ENCODE measurements at places on chromosomes 16 and 17. TPM values are rescaled to one million over a fixed set of nuclear protein-coding genes. Genes with fewer than 3 reads are reported as not detected.

DNA sequence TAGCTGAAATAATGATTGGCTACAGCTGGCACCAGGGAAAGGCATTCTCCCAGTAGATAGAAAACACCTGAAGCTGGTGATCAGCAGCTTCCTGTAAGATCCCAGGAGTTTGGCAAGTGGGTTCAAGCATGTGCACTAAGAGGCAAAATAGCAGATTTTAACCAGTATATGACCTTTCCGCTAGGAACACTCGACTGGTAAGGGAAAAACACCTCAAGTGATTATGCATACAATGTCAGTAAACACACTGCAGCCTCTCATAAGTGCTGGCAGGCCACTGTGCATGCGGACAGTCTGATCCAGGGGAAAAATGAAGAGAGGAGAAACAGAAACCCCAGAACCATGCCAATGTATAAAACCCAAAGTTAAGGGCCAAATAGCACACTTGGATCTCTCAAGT, 49.0 kb upstream of the HLF start:
- DNase-seq, result no peak

SDK2 gene
- 5.5 TPM for total RNA-seq

UBN1 gene
- total RNA-seq, result 12.3 TPM

- no peak for DNase-seq
These were observed 30.9 kb upstream of the CLEC18B start for GRCh38 chr16:74451951-74452758.

IL4R gene
- total RNA-seq, result 85.6 TPM

GRCh38 chr16:77574867-77575624, 140.2 kb upstream of the ADAMTS18 start:
- no peak for DNase-seq

DNA sequence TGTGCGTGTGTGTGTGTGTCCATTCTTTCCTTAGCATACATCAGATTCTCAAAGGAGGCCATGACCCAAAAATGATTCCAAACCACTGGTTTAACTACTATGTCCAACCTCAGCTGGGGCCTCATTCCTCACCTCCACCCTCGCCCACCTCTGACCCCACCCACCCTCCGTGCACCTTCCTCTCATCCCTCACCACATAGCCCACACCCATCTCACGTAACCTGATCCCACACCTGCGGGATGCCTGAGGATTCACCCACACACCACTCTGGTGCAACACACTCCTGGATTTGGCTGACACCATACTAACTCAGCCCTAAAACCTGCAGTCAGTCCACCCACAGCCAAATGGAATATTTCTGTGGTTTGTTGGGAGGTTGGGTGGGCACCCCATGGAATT, 3.3 kb upstream of the CSNK2A2 start:
- DNase-seq, result no peak

DNA sequence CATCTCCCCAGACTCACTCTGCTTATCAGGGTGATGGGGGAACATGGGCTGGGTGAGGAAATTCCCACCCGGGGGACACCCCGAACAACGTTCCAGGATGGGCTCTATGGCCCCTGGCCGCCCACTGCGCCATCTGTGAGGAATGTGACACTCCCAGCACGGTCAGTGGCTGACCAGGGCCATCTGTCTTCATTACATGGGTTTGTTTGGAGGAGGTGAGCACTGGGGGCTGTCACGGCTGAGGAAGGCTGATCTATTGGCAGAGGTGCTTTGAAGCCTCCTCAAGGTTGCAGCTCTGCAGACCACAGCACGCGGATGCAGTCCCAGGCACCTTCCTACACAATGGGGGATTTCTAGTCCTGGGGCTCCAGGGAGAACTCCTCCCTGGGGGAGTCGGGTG, 214.1 kb upstream of the FOXF1 start:
- no peak for DNase-seq

NT5M gene
- total RNA-seq, result 1.9 TPM

DNA sequence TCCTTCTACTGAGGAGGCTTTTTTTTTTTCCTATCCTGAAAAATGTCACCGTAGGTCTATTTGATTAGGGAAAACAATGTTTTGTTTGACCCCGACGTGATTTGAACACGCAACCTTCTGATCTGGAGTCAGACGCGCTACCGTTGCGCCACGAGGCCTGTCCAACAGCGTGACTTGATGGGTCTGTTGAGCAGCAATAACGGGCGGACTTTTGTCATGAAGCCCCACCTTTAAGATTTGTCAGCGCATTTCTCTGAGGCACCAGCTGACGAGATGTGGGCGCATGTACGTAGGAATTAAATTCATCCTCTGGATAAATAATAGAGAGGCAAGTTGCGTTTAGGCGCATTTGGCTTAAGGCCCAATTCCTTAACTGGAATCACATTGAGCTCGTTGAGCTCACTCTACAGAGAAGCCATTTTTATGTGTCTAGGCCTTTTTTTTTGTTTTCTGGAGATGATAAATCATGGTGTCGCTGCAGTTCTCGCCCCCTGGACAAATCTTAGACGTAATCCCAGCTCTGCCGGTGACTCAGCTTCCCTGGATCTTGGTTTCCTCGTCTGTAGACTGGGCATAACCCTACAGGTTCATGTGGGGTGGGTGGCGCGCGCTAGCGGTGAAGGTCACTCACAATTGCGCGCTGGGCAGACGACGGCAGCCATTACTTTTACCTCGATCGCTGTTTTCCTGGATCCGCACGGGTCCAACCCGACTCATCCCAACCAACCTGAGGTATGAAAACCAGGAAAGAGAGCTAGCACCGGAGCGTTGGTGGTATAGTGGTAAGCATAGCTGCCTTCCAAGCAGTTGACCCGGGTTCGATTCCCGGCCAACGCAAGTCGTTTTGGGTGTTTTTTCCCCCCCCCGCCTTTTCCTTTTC, 10.6 kb upstream of the AURKB start:
- DNase-seq, result no peak

EPOP gene
- 1.8 TPM for total RNA-seq

- no peak for DNase-seq
These were observed 1.2 kb downstream of the DEF8 start for GRCh38 chr16:89949756-89950155.

DNA sequence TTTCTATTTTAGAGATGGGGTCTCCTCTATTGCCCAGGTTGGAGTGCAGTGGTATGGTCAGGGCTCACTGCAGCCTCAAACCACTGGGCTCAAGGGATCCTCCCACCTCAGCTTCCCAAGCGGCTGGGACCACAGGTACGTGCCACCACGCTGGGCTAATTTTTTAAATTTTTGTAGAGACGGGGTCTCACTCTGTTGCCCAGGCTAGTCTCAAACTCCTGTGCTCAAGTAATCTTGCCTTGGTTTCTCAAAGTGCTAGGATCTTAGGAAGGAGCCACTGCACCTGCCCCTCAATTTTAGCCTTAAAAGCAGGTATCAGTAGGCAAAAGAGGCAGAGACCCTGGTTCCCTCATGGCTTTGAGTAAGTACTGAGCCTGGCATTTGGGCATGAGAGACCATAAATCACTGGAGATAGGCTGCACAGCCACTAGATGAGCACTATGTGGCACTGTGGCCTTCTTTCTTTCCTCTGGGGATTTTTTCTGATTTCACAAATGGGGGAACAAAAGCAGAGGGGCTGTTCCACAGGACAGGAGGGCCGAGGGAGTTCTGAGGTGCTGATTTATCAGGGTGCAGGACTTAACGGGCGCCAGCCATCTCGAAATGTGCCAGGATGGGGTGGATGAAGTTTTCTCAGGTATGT, 82.2 kb downstream of the PLXDC1 start:
- DNase-seq, result no peak

DNA sequence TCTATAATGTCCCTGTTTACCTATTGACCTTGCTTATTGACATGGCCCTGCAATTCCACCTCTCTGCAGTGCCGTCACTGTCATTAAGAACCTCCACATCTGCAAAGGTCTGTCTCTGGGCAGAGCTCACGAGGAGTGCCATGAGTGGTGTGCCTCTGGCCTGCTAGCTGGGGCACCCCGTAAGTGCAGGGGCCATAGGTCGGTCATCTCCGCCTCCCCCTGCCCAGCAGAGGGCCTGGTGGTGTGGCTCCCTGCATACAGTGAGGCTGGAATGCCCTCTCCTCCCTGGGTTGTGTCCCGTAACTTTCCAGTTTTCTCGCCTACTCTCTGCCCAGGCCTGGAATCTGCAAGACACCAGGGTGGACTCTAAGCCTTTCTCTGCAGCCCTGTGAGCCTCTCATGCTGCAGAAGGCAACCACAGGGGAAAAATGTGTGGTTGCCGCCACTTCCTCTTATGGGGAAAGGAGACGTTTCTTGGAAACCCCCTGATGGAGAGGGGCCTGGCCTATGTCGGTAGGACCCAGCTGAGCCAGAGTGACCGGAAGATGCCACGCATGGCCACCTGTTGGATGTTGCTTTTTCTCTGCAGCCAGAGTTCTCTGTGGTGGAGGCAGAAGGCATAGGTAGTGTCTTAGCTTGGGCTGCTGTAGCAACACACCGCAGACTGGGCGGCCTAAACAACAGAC, 2.7 kb upstream of the SNX20 start:
- DNase-seq, result no peak

- DNase-seq, result no peak
These were observed 93.4 kb downstream of the MSI2 start for GRCh38 chr17:57349541-57350247.

DNA sequence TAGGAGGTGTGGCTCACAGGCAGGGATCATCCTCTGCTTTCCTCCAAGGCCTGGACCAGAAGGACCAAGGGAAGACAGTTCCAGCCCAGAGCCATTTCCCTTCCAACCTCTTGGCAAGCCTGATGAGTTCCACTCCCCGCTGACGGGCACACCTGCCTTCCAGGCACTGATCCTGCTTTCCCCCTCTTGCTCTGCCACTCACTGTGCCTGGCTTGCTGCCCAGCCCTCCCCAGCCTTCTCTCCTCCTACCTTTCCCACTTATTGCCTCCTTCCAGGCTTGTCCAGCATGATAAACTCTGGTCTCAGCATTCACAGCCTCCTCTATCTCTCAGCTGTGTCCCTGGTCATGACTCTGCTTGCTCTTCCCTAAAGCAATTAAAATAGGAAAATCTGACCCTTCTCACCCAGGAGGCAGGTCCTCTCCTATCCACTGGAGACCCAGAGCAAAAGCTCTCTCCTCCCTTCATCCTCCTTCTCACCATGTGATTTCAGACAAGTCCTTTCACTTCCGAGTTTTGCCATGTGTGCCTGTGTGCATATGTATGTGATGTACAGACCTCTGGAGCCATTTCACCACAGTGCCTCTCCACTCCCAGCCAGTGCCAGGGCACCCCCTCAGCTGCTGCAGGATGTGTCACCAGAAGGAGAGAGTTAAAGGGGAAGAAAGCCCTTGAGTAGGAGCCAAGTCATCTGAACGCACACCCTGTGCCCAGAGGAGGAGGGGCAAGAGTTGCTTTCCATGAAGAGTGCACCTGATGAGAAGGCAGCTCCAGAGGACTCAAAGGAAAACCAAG, 13.4 kb upstream of the TMEM170A start:
- DNase-seq, result no peak

DNA sequence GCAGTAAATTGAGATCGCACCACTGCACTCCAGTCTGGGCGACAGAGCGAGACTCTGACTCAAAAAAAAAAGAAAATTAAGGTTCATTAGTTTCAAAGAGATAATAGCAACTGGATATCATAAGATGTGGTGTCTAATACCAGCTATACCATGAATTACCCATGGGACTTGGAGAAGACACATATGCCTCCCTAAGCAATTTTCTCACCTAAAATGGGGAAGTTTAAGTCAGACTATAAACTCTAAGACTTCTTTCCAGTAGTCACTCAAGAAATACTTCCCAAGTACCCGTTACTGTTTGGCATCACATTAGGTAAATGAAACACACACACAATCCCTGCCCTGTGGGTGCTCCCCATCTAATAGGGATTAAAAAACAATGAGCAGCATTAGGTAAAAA, 22.6 kb downstream of the SMURF2 start:
- DNase-seq, result no peak

HOXB13 gene
- total RNA-seq, result not detected

DNA sequence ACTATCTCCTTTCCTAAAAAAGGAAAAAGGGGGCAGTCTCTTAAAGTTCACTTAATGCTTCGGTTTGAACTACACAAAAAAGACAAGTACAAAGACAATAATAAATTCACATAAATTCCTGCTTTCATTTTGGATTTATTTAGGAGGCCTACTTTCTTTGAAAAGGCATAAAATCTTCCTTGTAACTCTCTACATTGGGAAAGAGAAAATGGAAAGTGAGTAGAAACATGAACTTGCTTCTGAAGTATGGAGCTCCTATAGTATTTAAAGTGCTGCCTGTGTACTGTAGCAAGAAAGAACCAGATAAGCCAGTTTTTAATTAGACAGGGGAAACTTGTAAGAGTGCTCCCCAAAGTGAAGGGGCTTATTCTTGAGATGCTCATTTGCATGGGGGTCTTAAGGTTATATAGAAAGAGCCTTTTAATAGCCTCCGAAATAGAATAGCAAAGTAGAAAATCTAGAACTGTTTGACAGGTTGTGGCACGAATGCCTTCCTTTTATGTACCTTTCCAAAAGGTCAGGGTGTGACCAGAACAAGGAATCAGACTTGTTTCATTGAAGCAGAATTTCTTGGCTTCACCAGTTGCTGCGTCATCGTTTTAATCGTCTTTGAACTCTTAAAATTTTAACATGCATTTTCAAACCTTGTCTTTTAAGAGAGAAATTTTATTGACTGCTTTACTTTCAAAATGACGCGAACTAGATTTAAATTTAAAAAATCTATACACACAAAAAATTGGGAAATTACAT, 12.9 kb downstream of the GAN start:
- DNase-seq, result no peak

- no peak for DNase-seq
These were observed 54.7 kb upstream of the FASN start for GRCh38 chr17:82152556-82153294.

GPT2 gene
- 87.6 TPM for total RNA-seq

GRCh38 chr16:12461201-12461600, 342.5 kb downstream of the CPPED1 start:
- DNase-seq, result no peak

DNA sequence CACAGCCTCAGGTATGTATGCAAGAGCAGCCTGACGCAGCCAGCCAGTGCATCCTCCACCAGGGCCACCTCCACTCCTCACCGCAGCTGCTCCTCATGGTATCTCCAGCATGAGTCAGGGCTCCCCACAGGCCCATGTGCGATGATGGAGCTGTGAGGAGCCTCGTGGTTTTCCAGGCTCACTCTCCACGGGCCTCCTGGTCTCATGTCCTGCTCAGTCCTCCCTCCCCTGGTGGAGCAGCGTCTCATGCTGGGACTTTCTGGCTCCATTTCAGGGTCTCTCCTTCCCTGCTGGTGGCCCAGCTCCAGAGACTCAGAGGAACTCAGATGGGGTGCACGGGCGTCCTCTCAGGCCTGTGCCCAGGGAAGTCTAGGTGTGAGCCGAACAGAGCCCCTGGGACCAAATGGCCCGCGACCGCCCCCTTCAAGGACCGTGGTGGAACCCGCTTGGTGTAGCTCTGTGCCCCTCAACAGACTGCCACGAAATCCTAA, 70.4 kb downstream of the METRNL start:
- no peak for DNase-seq

DNA sequence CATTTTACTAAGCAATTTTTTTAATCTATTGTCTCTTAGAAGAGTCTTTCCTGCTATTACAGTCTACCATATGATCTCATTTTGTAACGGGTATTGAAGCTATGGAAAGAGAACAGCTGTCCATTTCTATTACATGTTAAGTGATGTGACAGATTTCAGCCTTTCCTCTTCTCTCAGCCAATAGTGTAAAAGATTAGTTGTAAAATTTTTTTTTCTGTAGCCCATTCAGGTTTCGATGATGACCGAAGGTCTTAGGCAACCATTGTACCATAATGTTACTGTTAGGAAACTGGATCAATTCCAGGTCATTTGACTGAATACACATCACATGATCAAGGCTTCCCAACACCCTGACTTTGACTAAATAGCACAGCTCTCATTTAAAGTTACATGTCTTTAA, 147.6 kb upstream of the HLF start:
- DNase-seq, result no peak

Measured in esophagus squamous epithelium (tissue), 5 donors.